ENCODE measurements at places on chromosomes 6 and 20.

- DNase-seq, result no peak
These were observed 93.2 kb downstream of the DLGAP4 start for GRCh38 chr20:36399147-36399968.

DNA sequence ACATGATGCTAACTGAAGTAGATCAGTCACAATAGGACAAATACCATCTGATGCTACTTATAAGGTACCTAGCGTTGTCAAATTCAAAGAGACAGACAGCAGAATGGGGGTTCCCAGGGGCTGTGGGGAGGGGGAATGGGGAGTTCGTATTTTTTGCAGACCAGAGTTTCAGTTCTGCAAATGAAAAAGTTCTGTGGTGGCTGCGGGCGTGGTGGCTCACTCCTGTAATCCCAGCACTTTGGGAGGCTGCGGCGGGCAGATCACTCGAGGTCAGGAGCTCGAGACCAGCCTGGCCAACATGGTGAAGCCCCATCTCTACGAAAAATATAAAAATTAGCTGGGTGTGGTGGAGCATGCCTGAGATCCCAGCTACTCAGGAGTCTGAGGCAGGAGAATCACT lies 68.1 kb downstream of the SLC22A23 start:
- no peak for DNase-seq

GRCh38 chr6:6392214-6393068 lies 72.0 kb upstream of the F13A1 start:
- no peak for DNase-seq

GRCh38 chr6:33621711-33622388 lies 728 bp downstream of the ITPR3 start:
- DNase-seq, result no peak

- no peak for DNase-seq
These were observed 46.6 kb downstream of the RNF182 start for GRCh38 chr6:13971303-13971702.

GRCh38 chr6:152246554-152247337 lies 390.4 kb downstream of the SYNE1 start:
- no peak for DNase-seq

- no peak for DNase-seq
These were observed 63.3 kb downstream of the ARHGAP18 start for GRCh38 chr6:129646642-129647041.

DNA sequence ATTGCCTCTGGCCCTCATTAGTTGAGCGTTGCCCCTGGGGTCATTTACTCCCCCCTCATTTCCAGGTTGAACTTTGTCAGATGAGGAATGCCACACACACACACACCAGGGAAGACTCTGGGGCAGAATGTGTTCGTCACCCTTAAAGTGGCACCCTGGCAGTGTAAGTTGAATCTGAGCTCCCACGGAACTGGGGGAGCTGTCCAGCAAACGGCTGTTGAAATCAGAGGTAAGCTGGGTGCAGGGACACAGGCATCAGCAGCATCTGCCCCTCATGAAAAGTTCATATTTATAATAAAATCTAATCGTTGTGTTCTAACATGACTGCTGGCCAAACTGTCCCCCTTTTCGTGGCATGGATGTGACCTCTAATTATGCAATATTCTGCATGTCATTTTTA lies 4.3 kb upstream of the MC3R start:
- no peak for DNase-seq

DNA sequence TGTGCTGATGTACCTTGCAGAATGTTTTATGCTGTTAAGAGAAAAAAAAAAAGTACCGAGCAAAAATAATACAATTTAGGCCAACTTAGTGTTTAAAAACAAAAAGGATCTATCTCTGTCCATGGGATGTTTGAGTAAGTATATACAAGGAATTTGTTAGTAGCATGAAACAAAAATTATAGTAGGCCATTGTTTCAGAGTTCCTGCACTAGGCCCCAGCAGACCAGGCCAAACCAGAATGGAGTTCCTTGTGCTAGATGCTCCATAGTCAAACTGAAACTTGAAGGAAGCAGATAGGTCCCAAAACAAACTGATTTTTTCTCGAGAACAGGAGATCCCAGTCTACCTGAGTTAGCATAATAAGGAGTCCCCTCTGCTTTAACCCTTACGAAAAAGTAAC lies 72.5 kb downstream of the SNX9 start:
- no peak for DNase-seq

GRCh38 chr6:5876076-5876475 lies 130.6 kb downstream of the NRN1 start:
- DNase-seq, result no peak

DNA sequence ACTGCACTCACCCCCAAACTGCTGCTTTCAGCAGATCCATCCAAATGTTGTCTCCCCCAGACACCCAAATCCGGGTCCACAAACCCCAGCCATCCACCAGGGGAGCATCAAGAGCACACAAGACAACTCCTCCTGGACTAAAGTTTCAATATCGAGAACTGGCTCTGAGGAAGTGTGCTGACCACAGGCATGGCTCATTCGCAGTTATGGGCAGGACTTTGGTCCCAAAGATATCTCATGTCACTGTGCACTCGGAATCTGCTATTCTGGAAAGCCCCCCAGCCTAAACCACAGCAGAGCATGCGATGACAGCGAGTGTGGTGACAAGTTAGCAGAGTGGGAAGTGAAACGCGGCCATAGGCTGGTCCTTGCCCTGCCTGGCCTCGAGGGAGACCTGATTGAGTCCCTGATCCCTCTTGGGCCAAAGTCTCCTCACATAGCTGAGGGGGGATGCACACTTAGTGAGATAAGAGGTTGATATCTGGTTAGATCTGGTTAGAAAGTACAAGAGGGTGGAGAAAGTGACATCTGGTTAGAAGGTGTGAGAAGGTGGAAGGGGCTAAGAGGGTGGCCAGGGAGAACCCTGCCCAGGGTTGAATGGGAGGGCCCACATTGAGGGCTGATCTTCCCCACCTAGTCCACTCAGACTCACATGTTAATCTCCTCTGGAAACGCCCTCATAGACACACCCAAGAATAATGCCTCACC lies 149.7 kb downstream of the MRPL14 start:
- no peak for DNase-seq

DNA sequence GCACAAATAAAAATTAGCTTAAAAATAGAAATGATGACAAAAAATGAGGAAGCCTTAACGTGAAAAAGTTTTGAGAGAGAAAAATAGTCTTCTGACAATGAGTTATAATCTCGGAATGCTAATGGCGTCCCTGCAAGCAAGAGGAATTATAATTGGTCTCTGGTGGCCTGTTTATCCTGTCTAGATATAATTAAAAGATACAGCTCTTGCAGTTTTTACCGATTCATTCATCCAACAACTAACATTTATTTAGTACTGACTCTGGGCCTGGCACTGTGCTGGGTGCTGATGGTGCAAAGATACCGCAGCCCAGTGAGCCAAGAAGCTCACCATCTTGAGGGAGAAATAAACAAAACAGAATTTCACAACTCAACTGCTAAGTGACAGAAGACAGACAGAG lies 31.6 kb upstream of the ANKRD60 start:
- DNase-seq, result no peak

DNA sequence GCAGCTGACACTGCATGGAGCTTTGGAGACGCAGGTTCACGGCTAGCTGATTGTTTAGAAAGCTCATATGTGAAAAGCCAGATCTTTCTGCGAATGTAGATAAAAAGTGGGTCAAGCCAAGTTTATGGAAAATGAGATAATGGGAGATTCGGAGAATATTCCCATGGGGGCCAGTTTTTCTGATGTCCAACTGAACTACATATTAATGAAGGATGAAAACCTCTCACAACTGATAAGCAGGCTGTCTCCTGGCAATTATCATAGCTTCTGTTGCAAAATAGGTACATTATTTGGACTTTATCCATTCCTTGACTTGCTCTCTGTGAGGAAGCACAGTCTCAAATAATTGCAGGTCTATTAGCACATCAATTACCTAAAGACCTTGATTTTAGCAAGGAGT lies 21.1 kb downstream of the HDGFL1 start:
- no peak for DNase-seq

DNA sequence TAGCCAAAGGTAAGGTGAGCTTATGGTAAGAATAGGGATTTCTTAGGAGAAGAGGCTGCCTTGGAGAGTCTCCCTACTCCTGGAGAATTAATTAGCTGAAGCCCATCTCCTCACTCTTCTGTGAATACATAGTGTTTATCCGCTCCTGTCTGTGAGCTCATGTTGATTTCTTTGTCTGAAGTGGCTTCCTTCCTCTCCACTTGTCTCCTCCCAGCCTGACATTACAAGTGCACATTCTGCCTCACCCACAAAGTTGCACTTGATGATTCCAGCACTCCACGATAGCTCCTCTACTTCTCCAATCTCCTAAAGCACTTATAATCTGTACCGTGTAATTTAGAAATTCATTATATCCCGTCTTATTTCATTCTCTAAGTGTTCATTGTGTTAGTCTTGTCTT lies 287.2 kb downstream of the QKI start:
- no peak for DNase-seq

DNA sequence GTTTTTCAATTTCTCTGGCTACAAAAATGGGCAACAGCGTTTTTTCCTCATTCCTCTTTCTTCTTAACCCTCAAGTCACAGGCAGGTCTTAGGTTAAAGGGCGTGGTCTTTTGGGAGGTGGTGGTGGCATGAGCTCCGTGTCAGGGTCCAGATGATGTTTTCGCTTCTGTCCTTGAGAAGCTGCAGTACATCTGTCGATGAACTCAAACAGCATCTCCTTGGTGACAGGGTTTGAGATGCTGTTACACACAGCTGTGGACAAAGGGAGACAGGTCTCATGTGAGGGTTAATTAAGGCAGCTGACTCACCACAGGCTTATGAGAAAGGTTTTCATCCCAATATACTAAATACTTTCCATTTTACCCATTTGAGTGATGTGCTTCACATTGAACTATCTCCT lies 350.8 kb downstream of the RNGTT start:
- DNase-seq, result no peak

DNA sequence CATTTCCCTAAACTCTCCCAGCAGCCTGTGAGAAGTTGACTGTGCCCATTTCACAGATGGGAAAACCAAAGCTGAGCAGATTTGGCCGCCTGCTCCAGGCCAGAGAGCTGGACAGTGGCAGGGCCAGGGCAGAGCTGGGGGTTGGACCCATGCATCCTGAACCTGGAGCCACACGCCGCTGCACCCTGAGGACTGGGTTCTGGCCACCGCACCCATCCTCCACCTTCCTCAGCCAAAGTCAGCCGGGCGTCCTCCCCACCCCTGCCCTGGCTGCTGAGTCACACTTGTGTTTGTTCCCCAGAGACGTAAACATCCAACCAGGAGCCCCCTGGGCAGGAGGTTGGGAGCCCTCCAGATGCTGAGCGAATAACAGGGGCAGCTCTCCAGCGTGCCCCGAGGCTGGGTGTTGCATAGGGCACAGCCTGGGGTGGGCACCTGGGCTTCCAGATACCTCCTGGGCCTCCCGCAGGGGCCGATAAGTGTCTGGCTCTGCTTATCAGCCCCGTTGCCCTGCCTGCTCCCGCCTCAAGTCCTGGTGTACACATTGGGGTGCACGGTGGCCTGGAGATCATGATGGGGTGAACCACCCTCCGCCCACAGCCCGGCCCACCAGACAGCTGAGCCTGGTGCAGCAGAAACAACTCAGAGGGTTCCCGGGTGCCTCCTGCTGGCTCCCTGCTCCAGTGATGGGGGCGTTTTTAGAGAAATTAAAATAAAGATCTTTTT lies 23.8 kb downstream of the RBM38 start:
- DNase-seq, result no peak
